ENCODE measurements at places on chromosomes 1 and 21.

- DNase-seq, result no peak
Observed at GRCh38 chr1:51445351-51446090, 73.5 kb downstream of the EPS15 start.

GRCh38 chr1:64923294-64923718 lies 43.0 kb downstream of the JAK1 start:
- DNase-seq, result no peak

- no peak for DNase-seq
Observed at GRCh38 chr1:64650411-64650810, 94.5 kb upstream of the RAVER2 start.

- DNase-seq, result no peak
Observed at GRCh38 chr1:194931166-194931565, 1677.1 kb downstream of the KCNT2 start.

DNA sequence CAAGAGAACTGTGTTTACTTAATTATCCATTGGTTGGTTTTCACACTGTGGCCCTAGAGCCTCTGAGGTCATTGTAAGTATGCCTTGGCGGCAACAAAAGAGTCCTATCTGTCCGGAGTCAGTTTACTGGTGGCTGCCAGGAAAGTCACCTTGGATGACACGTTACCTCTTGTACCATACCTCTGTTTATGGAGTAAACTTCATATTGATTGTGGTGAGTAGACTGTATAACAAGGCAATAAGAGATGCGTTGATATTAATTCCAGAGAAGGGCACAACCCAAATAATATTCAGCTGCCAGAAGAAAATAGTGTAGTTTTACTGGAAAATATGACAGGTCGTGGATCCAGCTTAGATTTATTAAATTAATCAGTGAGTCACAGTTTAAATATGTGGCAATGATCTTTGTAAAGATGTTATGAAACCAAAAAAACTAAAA lies 20.4 kb upstream of the KIF14 start:
- DNase-seq, result no peak

DNA sequence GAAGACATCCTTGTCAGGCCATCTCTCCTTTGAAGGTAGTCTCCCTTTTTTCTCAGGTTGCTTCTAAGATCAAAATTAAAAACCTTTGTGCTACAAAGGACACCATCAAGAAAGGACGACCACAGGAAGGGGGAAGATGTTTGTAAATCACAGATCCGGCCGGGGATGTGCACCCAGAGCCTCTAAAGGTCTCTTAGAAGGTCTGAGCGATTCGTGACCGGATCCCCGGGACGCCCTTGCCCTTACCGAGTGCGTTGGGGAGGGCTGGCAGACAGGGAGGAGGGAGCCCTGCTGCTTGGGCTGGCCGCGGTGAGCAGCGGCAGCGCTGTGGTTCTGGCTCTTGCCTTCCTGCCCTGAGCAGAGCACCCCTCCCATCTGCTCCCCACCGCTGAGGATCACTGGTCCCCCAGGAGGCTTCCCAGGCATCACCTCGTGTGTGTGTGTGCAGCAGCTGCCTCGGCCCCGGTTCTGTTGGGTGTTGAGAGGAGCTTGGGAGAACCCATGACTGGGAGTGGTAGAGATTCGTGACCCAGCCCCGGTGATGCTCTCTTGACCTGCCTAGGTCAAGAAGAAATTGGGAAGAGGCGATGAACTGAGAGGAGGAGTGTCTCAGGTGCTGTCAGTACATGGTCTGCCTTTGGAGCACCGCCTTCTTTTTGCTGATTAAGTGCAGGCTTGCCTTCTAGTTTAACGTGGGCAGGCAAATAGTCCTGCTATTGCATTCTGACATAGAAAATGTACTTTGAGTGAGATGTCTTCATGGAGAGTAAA lies 34.5 kb downstream of the AGPAT3 start:
- no peak for DNase-seq

DNA sequence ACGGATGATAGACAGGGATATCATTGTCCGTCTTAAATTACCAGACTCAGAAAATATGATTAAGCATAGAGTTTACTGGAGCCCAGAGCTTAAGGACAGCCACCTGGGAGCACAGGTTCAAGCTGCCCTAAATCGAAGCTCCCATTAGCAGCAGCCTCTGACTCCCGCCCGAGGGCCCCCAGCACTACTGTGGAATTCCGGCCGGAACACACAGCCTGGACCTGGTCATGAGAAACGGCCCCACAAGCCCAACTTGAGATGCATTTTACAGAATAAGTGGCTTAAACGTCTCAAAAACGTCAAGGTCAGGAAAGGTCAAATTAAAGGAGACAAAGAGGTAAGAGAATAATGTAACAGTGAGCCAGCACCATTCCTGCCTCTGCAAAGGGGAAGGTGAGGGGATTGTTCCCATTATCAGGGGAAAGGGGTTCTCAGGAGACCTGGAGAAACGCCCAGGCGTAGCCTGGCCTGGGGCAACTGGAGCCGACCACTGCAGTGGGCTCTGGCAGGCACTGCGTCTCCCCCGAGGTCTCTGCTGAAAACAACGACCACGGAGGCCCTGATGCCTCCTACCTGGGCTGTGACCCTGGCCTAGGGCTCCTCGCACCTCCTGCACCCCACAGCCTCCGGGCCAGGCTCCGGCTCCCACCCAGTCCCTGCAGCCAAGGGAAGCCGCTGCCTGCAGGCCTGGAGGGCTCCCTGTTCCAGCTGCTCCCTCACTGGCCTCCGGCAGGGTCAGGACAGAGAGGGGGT lies 11.5 kb upstream of the COL6A1 start:
- DNase-seq, result no peak

DNA sequence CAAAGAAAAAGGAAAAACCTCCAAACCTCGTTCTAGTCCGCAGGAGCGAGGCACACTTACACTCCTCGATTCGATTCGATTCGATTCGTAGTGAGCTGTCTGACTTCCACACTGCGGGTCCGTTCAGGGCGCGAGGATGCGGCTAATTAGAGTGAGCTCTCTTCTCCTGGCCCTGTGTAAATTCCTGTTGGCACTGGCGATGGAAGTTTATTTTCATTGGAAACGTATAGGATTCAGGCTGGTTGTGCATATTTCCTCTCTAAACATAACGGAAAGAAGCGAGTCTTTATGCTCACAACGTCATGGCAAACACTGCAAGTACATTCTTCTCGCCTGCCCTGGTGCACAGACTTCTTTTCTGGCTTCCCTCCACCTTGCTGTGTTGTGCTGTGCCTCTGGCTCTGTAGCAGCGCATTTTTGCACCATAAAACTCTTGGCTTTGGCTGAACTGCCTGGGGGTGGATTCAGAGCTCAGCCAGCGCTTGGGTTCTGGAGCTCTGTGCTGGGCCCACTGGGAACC lies 2.7 kb downstream of the HUNK start:
- DNase-seq, result no peak

- no peak for DNase-seq
Observed at GRCh38 chr1:230509281-230509977, 83.3 kb upstream of the PGBD5 start.

DNA sequence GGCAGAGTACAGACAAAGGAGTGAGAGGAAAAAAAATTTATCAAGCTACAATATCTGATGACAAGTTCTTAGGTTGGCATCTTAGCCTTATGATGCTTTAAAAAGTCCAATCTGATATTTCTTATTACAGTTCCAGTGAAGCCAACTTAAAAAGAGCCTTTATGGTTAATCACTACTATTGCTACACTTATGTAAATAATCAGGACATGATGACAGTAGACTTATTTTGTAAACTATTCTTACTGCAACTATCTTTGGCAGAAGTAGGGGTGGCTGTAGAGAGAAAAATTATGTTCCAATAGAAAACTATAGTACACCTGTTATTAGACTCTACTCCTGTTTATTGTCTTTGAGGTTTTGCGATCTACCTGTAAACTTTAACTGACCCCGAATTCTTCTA lies 25.8 kb upstream of the NUF2 start:
- DNase-seq, result no peak

DNA sequence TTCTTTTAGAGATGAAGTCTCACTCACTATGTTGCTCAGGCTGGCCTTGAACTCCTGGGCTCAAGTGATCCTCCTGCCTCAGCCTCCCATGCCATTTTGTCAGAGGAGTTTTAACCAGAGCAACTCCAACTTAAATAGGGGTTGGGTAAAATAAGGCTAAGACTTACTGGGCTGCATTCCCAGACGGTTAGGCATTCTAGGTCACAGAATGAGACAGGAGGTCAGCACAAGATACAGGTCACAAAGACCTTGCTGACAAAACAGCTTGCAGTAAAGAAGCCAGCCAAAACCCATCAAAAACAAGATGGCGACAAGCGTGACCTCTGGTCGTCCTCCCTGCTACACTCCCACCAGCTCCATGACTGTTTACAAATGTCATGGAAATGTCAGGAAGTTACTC lies 5.7 kb upstream of the DNAH14 start:
- DNase-seq, result no peak

DNA sequence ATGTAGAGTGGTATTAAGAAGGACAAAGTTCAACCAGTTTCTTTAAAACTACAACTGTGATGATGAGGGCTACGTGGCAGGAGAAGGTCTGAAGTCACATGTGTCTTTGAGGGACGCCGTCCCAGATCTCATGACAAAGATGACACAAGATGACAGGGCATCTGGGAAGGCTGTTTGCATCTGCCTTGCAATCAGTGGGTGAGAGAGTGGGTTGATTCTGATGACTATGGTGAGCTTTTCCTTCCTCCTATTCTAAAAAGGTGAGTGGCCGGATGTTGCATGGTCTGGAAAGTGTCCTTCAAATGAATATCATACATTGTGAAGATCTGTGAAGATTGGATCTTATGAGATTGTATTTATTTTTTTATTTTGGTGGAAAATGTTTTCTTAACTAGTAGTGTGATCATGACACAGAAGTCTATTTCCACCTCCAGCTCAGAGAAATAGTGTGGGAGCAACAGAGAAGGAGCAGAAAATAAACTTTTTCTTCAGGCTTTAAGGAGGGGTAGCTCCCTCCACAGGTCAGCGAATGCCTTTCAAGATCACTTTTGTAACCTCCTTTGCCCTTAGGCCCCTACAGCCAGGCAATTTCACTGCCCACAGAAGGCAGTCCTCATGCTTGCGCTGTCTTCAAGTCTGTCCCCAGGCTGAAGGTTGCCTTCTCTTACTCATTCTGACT lies 76.0 kb upstream of the ATF3 start:
- DNase-seq, result no peak

DNA sequence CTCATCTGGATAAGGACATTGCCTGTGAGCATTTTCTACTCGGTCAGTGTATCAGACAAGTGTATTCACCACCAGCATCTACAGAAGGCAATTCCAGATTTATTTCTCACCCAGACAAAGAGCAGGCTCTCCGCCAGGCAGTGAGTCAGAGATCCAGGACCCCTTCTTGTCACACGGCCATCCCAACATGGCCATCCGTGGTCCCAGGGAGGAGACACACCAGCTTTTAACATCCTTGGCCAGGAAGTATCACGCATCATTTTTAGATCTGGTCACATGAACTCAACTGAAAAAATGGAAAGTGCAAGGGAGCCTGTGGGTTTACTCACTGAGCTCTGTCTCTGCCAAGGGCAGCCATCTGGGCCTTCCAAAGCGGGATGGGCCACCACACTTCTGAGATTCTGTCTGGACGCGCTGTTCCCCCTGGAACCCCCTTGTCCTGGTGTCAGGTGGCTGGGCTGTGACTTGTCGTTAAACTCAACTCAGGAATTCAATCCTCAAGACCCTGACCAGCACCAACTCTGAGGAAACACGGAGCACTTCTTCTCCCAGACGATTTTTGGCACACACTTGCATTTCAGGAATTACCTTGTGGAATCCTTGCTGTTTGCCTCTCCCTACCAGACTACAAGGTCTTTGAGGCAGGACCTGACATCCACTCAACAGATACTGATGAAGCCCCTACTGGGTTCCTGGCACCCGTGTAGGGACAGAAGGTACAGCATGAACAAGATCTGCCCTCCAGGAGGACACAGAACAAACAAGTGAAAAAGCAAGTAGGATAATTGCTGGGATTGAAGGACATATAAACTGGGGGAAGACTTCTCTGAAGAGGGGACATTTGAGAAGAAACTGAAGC lies 21.6 kb upstream of the CCSAP start:
- no peak for DNase-seq

DNA sequence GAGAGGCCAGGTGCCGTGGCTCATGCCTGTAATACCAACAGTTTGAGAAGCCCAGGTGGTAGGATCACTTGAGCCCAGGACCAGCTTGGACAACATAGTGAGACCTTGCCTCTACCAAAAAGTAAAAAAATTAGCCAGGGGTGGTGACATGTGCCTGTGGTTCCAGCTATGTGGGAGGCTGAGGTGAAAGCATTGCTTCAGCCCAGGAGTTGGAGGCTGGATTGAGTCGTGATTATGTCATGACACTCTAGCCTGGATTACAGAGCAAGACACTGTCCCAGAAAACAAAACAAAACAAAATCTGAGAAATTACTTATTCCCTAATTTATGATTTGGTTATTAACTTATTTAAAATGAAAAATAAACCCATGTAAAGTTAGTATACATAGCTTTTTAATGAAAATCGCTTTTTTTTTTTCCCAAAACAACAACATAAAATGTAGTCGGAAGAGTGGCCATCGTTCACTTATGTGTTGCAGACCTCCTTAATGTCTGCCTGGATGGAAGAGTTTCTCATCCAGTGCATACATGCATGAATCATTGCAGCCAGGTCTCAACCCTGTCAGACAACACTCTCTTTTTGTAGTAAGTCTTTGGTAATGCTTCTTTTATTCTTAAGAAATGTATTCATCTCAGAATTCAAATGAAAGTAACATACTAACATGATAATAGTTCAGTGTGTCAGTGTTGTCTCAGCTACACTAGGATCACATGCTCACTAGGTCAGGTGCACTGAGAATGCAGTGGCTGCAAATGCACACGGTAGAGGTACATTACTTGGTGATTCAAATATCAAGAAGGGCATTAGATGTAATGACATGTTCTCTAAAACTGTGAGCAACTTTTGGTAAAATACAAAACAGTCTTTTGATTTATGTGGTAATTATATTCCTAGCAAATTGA lies 28.0 kb downstream of the ITSN1 start:
- no peak for DNase-seq

DNA sequence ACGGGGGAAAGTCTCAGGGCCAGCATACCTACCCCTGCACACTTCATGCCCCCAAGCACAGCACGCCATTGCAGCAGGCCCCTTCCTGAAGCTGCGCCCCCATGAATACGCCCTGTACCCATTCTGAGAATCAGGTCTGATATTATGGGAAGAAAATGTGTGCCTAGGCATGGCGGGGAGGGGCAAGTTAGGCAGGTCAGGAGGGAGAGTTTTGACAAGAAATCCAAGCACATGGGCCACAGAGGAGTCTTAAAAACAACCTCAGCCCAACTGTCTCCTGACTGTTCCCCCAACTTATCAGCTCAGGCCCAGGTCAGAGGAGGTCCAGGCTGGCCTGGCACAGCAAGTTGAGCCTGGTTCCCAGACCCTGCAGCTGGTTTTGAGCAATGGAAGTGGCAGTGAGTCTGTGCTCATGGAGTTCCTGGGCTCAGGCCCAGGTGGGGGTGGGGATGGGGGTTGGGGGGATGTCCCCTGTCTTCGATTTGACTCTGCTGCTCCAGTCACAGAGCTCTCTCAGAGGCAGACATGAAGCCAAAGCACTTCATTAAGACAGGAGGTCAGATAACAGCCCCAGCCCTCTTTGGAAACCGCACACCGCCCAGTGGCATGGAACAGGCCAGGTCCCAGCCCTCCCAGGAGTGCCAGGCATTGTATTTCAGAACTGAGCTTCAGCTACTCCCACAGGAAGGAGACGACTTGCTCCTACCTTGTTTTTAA lies 20.6 kb upstream of the BCAR3 start:
- DNase-seq, result no peak

GRCh38 chr1:109316506-109316905 lies 9.7 kb upstream of the MYBPHL start:
- no peak for DNase-seq

- DNase-seq, result no peak
Observed at GRCh38 chr1:220811695-220812094, 25.0 kb downstream of the MTARC1 start.

All from GDM1 (cell line).